NCI-H460 (cell line): ENCODE measurements at places on chromosomes 4 and X.

DNA sequence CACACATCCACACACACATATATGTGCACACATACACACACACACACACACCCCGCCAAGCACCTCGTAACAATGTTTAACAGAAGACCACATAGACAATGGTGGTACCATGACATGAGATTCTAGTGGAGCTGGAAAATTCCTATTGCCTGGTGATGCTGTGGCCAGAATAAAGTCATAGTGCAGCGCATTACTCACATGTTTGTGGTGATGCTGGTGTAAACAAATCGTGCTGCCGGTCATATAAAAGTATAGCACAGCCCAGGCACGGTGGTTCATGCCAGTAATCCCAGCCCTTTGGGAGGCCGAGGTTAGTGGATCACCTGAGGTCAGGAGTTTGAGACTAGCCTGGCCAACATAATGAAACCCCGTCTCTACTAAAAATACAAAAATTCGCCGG, 275.2 kb downstream of the TRIML1 start:
- DNase-seq, result no peak

- no peak for DNase-seq
Measured at GRCh38 chr4:108483079-108483478, 137.3 kb upstream of the RPL34 start.

DNA sequence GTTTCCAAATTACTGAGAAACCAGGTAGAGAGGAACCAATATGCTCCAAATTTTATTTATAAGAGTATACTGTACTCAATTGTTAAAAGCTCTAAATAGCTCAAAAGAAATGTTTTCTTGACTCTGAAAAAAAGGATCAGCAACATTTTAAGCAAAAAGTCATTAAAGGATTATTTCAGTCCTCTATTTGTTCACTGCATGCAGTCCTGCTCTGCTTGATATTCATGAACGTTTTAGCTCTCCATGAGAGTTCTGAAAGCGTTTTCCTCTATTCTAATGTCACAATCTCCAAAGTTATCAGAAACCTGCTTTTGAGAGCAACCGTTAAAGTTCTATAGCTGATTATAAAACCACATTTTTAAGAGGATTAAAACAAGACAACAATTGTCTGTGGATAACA, 110.5 kb downstream of the APOOL start:
- DNase-seq, result no peak

DNA sequence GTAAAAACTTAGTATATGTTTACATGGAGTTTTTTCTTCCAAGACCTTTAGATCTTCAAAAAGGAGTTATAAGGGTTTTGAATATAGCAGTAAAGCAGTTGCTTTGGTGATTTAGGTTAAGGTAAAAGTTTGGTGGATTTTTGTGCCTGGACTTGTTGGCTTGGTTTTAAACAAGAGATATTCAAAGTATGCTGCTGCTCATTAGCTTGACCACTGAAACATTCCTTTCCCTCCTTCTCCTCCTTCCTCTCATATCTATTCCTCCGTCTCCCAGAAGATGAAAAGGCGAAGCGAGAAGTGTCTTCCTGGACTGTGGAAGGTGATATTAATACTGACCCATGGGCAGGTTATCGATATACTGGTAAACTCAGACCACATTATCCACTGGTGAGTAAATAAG, 38.4 kb downstream of the METAP1 start:
- no peak for DNase-seq
